ENCODE measurements at places on chromosomes 6 and 20.
A peak's percentile ranks its signal among the peaks of the same experiment; 100 is the strongest.

DNA sequence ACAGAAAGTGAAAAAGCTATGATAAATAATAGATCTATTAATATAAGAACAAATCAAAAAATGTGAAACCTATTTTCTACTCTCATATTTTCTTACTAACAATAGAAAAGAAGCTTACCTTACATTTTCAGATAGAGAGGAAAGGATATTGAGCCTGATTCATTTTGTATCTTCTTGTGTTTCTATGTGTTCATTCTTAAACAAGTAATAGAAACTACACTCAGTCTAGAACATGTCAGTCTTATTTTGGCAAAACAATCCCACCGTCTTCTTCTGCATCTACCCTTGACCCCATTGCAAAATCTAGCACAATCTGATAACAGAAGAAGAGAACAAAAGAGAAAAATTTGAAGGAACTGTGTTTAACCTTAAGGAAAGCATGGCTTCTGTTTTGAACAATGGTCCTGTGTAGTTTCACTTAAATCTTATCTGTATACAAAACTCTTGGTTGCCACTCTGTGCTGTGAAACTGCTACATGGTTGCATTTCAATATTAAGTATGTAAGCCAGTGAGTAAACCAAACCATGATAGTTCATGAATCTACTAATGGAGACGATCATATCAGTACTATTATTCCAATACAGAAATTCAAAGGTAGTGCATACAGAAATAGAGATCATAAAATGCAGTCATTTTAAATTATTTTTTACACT lies 69.5 kb upstream of the LGSN start:
- no peak for DNase-seq

DNA sequence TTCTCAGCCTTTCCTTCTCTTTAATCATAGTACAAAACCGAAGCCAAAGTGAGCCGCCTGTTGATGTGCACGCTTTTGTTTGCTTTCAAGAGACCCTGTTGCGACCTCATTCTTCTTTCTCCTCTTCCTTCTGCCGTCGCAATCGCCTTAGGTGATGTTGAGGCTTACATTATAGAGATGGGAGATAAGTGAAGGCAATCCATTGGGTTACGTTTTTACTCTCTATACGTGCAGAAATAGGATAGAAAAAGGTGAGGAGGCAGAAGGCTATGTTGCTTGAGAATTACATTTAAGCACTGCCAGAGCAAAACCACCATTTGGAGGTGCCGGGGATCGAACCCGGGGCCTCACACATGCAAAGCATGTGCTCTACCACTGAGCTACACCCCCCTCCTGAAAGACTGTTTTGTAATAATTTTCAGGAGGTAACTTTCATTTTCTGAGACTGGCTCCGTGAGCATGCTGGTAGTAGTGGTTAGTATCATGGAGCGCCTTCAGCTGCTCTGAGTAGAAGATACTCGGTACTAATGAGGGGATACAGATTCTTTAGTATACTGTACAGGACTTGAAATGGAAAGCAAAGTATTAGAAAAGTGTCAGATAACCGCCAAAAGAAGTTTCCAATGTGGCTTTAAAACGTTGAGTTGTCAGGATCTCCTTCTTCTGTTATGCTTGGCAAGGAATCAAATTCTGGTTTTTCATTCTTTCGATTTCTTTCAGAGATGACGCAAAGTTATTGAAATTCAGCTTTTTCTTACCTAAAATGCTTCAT lies 165.6 kb downstream of the TRIM27 start:
- DNase-seq, result peak; percentile 73

DNA sequence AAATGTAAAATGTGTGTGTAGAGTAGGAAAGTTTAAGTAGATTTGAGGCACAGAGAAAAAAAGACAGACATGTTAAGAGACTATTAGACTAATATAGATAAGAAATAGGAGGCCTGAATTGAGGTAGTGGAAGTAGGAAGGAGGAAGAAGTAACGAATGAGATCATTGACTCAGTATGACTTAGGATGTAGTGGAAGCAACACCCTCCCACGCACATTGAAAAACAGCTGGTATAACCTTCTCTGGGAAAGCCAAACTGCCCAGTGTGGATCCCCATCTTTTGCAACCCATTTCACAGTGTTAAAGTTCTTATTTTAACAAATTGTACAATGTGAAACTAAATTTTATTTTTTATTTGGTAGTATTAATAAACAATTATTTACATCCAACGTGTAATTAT lies 89.1 kb downstream of the GRIK2 start:
- DNase-seq, result no peak

- no peak for DNase-seq
Measured at GRCh38 chr6:102154176-102154575, 760.7 kb downstream of the GRIK2 start.

DNA sequence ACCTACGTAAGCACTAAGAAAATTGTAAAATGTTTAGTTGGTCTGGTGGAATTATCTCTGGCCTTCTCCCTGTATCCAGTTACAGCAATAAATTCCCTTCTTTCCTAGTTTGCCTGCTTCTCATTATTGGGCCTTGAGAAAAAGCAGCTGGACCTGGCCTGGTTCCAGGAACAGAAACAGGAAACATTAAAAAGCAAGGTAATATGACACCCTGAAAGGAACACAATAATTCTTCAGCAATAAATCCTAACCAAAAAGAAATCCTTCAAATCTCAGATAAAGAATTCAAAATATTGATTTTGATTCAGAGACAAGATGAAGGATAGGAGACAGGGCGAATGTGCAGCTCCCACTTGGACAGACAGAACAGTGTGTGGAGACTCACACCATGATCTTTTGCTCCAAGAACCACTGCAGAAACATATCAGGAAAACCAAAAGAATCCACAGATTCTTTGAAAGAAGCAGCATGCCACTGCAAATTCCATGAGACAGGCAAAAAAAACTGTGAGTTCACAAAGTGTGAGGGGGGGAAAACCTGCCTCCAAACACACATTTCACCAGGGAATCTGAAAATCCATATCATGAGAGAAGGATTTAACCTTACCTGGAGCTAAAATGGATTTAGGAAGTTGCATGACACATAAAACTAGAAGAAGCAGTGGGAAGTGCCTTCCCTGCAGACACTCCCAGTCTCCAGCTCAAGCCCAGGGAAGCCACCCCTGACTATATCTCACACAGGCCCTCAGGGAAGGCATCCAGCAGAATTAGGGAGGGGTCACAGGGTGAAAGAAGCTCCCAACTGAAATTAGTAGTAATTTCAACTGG lies 28.9 kb downstream of the TREM1 start:
- no peak for DNase-seq

DNA sequence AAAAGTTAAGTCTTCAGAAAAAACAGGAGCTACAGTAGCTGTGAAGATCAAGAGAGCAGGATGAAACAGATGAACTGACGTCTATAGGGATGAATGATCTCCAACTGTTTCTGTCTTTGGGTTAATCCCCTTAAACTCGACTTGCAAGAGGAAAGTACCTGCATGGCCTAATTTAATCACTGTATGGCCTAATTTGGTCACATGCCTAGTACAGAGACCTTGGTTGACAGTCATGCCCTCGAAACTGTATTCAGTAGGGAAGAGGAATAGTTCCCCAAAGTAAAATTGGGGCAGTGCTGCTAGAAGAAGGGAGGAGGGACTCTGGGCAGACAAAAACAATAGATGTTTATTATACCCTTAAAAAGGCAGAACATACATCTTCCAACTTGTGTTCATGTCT lies 10.0 kb upstream of the SMAP1 start:
- no peak for DNase-seq

GRCh38 chr6:73801652-73802268 lies 105.8 kb downstream of the CD109 start:
- DNase-seq, result no peak

- DNase-seq, result no peak
Measured at GRCh38 chr20:44632103-44632752, 19.3 kb downstream of the ADA start.

DNA sequence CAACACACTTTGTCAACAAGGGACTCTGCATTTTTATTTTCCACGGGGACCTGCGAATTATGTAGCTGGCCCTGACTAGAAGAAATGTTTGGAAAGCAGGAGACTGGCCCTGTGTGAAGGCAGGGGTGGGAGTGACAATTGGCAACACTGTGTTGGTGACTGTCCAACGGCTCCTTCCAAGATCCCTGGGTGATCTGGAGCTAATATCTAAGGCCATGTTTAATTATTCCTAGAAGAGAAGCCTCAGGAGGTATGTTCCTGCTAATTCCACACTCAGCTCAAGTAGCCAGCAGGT lies 13.7 kb downstream of the SLC22A23 start:
- DNase-seq, result no peak

DNA sequence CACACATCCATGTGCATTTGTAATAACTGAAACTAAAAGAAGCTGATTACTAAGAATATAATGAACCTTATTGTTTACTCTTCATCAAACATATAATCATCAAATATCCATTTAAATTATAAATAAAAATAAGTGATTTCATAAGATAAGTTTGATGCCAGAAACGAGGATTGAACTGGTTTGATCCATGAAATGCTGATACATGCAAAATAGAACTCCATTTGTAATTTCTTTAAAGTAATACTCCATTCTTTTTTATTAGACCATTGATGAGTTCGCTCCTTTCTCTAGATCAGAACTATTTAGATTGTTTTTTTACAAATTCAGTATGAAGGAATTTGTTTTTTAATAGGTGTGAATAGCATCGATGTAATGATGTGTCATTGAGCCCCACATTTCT lies 57.6 kb downstream of the EYS start:
- no peak for DNase-seq

GRCh38 chr20:48283470-48284110 lies 498.3 kb upstream of the SULF2 start:
- peak; percentile 77 for DNase-seq

- DNase-seq, result no peak
Measured at GRCh38 chr6:36079601-36080000, 50.7 kb upstream of the MAPK13 start.
